NCI-H1417 treated with DMSO at 0.1 percent for 48 hours (cell line): ENCODE measurements at places on chromosomes 7 and 10.
A peak's percentile ranks its signal among the peaks of the same experiment; 100 is the strongest.

- no peak for DNase-seq
These were observed 43.6 kb downstream of the TET1 start for GRCh38 chr10:68603766-68604165.

- no peak for DNase-seq
These were observed 35.2 kb upstream of the ITGA8 start for GRCh38 chr10:15754937-15755336.

DNA sequence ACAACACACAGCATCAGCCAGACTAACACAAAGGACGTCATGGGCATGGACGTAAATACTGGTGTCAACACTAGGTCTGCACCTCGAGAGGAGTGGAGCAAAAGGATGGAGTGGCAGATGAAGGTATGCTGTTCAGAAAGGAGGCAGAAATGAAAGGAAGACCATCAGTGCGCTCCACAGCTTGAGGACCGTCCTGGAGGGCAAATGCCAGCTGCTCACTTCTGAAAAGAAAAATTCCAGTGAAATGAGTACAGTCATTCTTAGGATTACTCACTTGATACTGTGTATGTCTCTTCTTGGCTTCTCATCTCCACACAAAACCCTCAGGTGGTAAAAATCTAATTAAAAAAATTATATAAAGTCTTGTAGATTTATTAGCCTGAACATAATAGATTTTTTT, 44.8 kb downstream of the EGFR start:
- DNase-seq: no peak

DNA sequence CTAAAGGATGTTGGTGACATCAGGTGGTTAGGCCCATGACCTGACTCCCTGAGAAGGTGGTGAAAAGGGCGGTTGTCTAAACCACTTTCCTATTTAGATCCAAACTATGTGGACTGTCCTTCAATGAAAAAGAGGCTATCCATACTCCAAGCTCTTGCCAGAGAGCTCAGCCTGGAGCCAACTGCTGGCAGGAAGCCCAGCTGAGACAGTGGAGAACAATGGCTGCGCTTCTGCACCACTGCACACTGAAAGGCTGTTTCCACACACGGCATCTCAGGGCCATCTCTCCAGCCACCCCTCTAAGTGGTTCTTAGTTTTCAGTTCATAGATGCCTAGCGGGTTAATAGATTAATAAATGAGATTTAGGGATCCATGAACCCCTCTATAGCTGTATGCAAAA, 488.8 kb upstream of the ZMIZ1 start:
- peak; percentile 0 for DNase-seq

DNA sequence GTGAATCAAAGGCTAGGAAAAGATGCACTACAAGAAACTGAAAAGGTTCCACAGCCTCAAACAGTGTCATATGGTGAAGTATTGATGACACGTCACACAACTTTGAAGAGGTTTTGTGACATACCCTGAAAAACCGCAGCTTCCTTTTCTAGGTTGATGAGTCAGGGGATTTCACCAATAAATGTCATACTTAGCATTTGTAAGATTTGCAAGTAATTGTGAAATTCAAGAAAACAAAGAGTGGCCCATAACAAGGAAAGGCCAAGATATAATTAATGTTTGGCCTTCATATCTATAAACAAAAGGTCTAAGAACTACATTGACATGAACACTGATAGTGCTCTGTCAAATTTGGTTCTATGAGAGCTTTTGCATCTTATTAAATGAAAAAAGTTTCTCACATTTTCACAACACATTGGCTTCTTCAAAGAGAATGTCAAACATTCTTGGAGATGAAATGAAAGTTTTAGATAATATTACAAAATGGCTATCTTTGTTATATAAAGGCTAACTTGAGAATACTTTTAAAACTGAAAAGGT, 62.0 kb upstream of the NAMPT start:
- DNase-seq: no peak

- DNase-seq: no peak
These were observed 15.7 kb downstream of the TMEM72 start for GRCh38 chr10:44926751-44927351.

GRCh38 chr7:151402029-151402835, 7.6 kb downstream of the WDR86 start:
- no peak for DNase-seq

- no peak for DNase-seq
These were observed 205.7 kb upstream of the IGFBP3 start for GRCh38 chr7:46126675-46127300.

- DNase-seq: no peak
These were observed 88.8 kb upstream of the LYZL1 start for GRCh38 chr10:29199941-29200679.

DNA sequence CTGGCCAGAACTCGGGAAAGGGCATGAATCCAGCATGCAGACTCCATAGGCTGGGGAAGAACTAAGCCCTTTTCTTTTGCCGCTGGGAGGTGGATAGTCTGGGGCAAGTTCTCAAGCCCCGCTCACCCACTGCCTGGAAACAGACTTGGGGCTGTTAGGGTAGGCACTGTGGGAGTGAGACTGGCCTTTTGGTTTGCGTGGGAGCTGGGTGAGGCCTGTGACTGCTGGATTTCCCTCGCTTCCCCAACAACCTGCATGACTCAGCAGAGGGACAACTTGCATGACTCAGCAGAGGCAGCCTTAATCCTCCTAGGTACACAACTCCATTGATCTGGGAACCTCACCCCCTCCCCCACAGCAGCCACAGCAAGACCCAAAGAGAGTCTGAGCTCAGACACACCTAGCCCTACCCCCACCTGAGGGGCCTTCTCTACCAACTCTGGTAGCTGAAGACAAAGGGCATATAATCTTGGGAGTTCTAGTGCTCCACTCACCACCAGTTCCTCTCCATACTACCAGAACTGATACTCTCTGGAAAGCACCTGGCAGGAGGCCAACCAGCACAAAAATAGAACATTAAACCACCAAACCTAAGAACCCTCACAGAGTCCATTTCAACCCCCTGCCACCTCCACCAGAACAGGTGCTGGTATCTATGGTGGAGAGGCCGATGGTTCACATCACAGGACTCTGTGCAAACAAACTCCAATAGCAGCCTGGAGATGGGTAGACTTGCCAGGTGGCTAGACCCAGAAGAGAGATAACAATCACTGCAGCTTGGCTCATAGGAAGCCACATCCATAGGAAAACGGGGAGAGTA, 81.4 kb upstream of the LAMB4 start:
- no peak for DNase-seq

DNA sequence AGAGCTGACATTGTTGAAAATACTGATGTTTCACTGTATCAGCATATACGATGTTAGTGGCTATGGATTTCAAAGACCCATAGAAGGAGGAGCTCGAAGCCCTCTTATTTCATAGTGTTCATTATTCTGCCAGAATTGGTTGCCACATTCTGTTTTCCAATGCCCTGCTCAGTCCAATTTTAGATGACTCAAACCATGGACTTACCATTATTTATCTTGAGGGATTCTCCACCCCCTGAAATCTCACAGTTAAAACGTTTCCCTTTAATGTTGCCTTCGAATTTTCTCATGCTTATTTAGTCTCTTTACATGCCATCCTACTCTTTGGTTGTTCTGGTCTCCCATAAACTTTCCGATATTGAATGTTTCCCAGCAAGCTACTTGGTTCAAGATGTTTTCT, 264.5 kb downstream of the HDAC9 start:
- DNase-seq: no peak

- DNase-seq: no peak
These were observed 166.7 kb downstream of the DNAJB9 start for GRCh38 chr7:108736221-108736891.

- peak; percentile 62 for DNase-seq
These were observed 10.9 kb upstream of the SP8 start for GRCh38 chr7:20797462-20798080.

- DNase-seq: no peak
These were observed 243.6 kb upstream of the ZWINT start for GRCh38 chr10:56604624-56605023.

DNA sequence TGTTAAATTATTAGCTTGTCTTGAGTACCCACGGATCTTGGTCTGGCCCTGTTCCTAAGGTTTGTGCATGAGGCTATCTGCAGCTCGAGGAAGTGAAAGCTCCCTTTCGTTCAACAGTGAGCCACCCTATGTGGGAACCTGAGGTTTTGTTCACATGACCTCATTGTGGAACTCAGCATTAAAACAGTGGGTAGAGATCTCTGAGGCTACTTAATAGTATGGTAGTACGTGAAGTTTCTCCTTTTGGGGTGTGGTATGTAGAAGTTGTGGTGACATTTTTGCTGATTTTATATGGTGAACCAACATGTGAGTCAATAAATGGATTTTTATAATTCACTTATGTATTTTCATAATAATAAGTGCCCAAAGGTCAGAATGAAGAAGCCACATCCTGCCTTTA, 252.7 kb upstream of the FERD3L start:
- no peak for DNase-seq

DNA sequence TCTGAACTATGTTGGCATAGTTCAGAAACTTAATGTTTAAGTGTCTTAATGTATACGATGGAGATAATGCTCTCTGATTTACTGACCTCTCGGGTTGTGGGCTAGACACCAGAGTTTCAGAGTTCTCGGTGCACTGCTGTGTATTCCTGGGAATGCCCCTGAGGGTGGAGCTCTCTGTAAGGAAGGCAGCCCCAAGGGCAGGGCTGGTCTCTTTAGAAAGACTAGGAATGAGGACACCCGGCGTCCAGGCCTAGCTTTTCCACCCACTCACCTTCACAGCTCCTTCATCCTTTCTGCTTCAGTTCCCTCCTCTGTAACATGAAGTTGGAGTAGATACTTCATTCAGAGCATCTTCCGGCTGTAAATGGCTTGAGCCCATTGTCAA, 536.6 kb upstream of the GALNT17 start:
- no peak for DNase-seq

DNA sequence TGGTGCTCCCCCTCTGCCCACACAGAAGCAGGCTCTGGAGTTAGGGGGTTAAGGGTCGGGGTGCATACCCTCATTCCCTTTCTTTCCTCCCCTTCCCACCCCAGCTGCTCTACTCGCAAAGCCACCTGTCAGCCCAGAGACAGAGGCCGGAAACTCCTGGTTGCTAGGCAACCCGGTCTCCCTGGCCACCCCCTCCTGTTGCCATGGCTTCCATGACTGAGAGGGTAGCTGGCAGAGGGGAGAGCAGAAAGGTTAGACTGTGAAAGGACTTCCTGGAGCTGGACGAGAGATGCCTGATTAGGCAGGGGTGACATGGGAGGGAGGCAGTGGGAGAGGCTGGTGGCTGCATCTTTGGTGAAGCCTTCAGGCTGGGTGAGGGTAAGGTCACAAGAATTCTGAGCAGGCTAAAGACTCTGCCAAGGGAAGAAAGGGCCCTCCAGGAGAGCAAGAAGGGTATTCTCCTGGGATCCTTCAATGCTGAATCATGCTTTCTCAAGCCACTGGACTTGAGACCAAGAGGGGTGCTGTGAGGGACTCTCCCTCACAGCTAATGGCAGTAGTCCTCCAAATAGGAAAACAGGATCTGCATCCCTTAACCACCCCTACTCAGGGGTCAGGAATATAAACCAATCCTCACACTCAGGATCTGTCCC, 5.4 kb downstream of the PSD start:
- DNase-seq: peak; percentile 37

GRCh38 chr7:129574487-129574886, 37.0 kb upstream of the NRF1 start:
- no peak for DNase-seq

DNA sequence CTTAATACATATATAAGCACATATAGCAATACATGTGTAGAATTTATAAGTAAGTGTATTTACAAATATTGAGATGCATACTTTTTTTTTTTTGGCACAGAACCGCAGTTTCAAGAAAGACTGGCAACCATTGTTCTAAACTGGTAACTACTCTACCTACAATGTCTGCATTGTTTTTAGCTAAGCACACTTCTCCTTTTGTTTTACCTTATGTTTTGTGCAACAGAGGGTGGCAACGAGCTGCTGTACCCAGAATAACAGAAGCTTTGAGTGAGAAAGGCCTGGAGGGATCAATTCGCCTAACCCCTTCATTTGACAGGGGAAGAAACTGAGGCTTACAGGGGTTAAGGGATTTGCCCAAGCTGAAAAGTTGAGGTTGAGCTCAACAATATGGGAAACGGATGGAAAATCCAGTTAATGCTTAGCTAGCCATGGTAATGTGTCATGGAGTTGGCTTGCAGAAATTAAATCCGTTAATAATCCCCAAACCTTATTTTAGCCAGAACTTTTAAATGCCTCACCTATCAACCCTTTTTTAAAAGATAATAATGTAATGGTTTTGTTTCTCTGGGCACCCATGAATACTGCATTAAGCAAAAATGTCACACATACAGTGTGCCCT, 25.5 kb downstream of the FZD1 start:
- no peak for DNase-seq

DNA sequence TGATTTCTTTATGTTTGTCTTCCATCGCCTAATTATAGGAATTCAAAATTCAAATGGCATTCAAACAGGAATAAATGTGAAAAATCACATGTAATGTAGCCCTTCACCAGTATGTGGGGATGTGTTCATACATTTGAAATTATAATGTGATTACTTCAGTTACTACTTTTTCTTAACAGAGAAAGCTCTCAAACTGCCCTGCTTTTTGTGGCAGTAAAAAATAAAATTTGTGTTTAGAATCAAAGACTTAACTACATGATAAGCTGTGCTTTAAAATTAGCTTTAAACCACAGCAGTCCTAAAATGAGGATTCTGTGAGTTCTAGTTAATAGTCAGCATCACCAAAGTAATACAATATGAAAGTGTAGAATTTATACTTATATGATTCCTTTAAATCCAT, 7.8 kb upstream of the HERC4 start:
- DNase-seq: no peak

DNA sequence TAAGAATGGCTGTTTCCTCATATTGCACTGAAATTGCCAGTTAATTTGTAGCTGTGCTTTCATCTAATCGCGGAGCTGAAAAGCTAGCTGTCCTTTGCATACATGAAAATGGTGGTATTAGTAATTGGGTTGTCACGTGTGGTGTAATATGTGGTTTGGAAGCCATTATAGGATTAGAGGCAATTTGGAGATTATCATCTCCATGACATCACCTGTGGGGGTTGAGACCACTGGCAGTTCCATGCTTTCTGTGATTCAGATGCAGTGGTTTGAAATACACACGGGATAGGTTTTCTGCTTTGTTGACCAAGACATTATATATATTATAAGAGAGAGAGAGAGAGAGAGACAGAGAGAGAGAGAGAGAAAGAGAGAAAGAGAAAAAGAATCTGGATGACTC, 180.8 kb downstream of the RAB11FIP2 start:
- no peak for DNase-seq

DNA sequence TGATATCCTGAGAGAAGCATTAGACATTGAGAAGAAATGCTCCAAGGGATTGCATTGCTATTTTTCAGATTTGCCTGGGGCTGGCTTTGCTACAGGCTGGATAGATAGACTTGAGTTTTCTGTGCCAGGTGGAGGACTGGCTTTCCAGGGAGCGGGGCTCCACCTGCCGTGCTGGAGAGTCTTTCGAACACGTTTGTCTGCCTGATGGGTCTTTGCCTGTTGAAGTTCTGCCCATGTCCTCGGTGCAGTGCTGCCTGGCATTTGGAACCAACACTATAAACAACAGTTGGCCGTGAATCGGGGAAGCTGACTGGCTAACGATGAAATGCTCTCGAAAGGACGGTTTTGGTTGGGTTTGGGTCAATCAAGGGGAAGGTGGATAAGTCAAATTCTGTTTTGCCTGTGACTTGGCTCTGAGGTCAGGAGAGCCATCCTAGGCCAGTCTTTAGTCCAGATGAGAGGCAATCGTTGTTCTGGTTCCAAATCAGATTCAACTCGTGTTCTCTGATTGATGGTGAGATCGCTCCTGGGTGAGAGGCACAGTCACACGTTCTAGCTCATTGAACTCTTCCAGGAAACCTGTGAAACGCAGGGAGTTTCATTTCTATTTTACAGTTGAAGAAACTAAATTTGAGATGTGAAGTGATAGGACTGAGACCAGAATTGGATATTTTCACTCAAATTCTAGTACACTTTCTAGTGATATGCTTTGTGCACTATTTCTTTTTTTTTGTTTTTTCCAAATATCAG, 599.0 kb downstream of the TYW1 start:
- DNase-seq: no peak
